ENCODE measurements at places on chromosomes 7 and 10.

- H3K27me3 ChIP-seq = no peaks in the 10 kb centered on the region
- DNase-seq = no peak
- no peak overlapping the region for H3K27ac ChIP-seq
- no peak overlapping the region for H3K4me3 ChIP-seq
These were observed 459.3 kb downstream of the HTR7 start for GRCh38 chr10:90398566-90398965.

DNA sequence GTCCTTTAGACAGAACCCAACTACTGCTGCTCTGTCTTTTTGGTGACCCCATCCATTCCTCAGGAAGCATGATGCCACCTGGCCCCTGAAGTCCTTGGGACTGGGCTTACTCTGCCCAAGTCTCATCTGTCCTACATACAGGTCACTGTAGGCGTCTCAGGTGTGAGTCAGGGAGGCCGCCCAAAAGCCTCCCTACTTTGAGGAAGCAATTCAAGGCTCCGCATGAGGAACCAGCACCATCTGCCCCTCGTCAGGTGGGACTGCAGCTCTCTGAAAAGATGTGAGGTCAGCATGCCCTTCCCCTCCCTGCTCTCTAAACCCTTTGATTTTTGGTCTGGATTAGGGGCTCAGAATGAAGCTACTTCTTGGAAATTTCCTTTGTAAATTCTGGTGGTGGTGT is 354.8 kb downstream of the CXCL12 start:
- DNase-seq = no peak
- H3K4me1 ChIP-seq = no peaks in the 10 kb centered on the region
- peaks cover 5% of the 10 kb centered on the region for H3K27me3 ChIP-seq
- no peaks in the 10 kb centered on the region for H3K36me3 ChIP-seq
- no peak overlapping the region for H3K27ac ChIP-seq
- H3K4me3 ChIP-seq = no peak overlapping the region

DNA sequence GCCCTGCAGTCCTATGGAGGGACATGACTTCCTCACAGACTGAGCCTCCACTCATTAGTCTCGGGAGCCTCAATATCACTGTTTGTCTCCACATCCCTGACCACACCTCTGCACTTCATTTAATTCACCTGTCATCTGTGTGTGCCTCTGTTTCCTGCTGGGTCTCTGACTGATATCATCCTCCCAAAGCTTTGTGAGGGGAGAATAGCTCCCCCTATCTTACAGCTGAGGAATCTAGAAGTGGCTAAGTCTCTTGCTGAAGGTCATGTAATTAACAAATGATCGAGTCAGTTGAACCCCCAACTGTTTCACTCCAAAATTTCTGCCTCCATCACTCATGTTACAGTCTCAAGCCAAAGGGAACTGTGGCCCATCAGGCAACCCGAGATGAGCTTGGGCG is 5.5 kb upstream of the CPXM2 start:
- H3K4me1 ChIP-seq = no peaks in the 10 kb centered on the region
- no peak overlapping the region for H3K27ac ChIP-seq
- no peak for DNase-seq
- peaks cover 3% of the 10 kb centered on the region for H3K27me3 ChIP-seq

DNA sequence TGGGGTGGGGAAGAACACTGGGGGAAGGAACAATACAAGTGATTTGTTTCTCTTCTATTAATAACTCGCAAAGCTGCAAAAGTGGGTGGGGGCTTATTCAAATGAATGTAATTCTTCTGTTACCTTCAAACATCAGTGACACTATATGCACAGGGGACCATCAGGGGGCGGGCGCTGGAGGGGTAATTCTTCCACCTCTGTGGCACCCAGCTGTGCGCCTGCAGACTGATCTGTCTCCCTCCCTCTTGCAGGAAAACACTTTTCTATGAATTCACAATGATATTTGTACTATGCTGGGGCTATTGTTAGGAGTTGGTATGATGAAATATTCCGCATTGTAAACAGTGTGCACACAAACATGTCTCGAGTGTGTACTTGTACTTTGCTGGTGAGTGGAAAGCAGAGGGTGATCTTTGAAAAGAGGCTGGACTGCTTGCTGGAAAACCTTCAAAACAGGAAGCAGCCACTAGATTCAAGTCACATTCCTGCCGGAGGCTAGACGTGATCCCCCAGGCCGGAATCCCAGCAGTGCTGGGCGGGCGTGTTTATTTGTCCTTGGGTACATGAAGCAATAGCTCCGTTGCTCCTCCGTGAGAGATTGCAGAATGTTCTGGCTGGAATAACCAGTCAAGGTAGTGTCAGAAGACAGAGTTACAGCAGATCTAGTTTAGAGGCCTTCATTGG is 15.8 kb upstream of the BNIP3 start:
- no peaks in the 10 kb centered on the region for H3K4me1 ChIP-seq
- H3K4me3 ChIP-seq = no peak overlapping the region
- no peak for DNase-seq
- no peaks in the 10 kb centered on the region for H3K27me3 ChIP-seq
- H3K36me3 ChIP-seq = no peaks in the 10 kb centered on the region

DNA sequence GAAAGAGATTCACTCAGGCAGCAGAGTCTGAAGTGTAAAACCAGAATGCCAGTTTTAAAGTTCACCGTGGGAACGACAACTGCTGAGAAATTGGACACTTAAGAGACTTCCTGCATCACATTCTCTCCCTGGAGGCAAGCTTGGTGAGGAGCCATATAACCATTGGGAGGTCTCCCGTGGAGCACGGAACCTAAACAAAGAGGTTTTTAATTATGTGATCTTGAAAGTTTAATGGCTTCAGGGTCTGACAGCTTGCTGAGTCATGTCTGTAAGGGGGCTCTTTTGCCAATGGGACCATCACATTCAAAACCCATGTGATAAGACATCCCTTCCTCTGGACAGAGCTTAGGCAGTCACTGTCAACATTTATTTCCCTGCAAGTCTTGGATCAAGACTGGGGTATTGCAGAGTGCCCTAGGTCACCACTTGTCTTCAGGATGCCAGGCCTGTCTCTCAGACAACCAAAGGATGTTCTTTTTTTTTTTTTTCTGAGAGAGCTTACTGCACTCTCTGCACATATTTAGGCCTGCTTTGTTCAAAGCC is 674.4 kb downstream of the TYW1 start:
- no peak overlapping the region for H3K4me3 ChIP-seq
- no peak for DNase-seq
- no peaks in the 10 kb centered on the region for H3K36me3 ChIP-seq
- H3K27me3 ChIP-seq = no peaks in the 10 kb centered on the region
- no peak overlapping the region for H3K27ac ChIP-seq

GRCh38 chr7:79868010-79868409 is 266.6 kb upstream of the GNAI1 start:
- peaks cover 9% of the 10 kb centered on the region for H3K4me1 ChIP-seq
- no peaks in the 10 kb centered on the region for H3K36me3 ChIP-seq
- DNase-seq = no peak
- no peak overlapping the region for H3K4me3 ChIP-seq

- no peak overlapping the region for H3K4me3 ChIP-seq
- H3K4me1 ChIP-seq = no peaks in the 10 kb centered on the region
- no peaks in the 10 kb centered on the region for H3K36me3 ChIP-seq
- H3K27ac ChIP-seq = no peak overlapping the region
- DNase-seq = no peak
- no peaks in the 10 kb centered on the region for H3K27me3 ChIP-seq
These were observed 135.8 kb upstream of the CXCL12 start for GRCh38 chr10:44520651-44521050.

- no peak overlapping the region for H3K4me3 ChIP-seq
- no peak for DNase-seq
These were observed 44.4 kb downstream of the PARP12 start for GRCh38 chr7:140018125-140019043.

GRCh38 chr7:37546677-37547076 is 98.0 kb upstream of the ELMO1 start:
- no peaks in the 10 kb centered on the region for H3K36me3 ChIP-seq
- no peaks in the 10 kb centered on the region for H3K27me3 ChIP-seq
- no peak overlapping the region for H3K27ac ChIP-seq
- H3K4me1 ChIP-seq = no peaks in the 10 kb centered on the region

DNA sequence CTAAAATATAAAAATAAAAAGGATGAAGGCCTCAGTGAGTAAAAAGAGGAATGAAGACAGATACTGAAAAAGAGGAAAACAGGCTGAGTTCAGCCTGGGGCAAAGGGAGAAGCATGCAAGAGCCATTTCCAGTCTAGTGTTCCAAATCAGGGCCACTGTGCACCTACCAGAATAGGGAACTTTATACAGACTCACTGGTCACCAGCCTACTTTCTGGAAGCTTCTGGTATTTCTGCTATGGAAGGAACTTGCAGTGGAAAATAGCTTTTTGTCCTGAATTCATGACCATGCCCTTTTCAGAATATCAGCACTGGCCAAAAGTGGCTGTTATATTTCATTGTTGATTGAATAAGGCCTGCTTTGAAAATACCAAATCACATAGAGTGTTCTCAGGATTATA is 28.8 kb downstream of the ABRAXAS2 start:
- no peak for DNase-seq
- peaks cover 90% of the 10 kb centered on the region for H3K36me3 ChIP-seq
- H3K4me1 ChIP-seq = no peaks in the 10 kb centered on the region
- H3K27ac ChIP-seq = no peak overlapping the region
- no peak overlapping the region for H3K4me3 ChIP-seq

GRCh38 chr7:50653981-50654425 is 88.8 kb upstream of the DDC start:
- H3K4me3 ChIP-seq = no peak overlapping the region
- no peak for DNase-seq
- peaks cover 39% of the 10 kb centered on the region for H3K27me3 ChIP-seq
- no peaks in the 10 kb centered on the region for H3K4me1 ChIP-seq
- no peak overlapping the region for H3K27ac ChIP-seq
- H3K36me3 ChIP-seq = no peaks in the 10 kb centered on the region

DNA sequence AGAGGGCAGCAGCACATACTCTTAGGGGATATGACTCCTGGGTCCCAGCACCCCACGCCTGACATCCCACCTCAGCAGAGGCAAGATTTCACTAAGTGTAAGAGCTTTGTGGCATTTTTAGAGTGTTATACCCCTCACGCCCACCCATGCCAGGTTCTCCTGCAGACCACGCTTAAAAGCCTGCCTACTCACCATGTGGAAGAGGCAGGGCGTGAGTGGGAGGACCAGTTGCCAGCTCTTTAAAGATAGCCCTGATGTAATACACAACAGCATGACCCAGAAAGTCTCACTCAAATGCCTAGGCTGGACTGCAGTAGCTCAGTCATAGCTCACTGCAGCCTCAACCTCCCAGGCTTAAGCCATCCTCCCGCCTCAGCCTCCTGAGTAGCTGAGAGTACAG is 44.4 kb upstream of the CELF2 start:
- H3K4me3 ChIP-seq = no peak overlapping the region
- DNase-seq = no peak

GRCh38 chr10:17472481-17473227 is 18.3 kb upstream of the ST8SIA6 start:
- H3K4me1 ChIP-seq = no peaks in the 10 kb centered on the region
- DNase-seq = no peak
- H3K27me3 ChIP-seq = peaks cover 2% of the 10 kb centered on the region
- H3K27ac ChIP-seq = no peak overlapping the region
- H3K4me3 ChIP-seq = no peak overlapping the region

DNA sequence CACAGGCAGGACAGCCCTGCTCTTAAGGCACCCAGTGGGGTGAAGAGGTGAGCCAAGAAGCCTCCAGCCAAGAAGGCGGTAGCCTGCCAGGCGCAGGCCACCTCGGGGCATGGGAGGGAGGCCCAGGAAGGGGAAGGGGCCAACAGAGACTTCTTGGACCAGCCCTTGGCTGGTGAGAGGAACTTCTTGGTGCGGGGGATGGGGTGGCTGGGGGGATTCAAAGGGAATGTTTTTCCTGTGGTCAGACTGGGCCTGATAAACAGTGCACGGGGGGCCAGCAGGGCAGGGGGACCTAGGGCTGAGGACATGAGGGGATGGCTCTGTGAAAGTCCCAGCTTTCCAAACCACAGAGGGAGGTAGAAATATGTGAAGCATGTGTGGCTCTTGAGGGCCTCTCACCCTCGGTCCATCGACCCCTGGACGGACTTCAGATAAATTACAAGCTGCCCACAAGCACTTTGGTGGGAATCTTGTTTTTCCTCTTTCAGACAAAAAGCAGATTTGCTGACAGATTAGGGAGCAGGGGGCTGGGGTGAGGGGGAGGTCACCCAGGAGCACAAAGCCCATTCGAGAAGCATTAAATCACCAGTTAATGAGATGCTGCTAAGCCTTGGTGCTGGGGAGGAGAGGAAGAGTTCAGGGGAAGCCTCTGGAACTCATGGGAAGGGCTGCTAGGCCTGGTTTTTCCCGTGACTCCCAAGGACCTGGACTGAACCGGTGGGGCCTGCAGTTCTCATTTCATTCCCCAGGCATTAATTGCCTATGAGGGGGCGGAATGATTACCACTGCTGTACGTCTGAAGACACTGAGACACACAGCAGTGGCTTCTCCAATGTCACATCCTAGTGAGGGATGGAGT is 11.3 kb downstream of the CRYGN start:
- DNase-seq = peak; percentile 42
- no peaks in the 10 kb centered on the region for H3K27me3 ChIP-seq

DNA sequence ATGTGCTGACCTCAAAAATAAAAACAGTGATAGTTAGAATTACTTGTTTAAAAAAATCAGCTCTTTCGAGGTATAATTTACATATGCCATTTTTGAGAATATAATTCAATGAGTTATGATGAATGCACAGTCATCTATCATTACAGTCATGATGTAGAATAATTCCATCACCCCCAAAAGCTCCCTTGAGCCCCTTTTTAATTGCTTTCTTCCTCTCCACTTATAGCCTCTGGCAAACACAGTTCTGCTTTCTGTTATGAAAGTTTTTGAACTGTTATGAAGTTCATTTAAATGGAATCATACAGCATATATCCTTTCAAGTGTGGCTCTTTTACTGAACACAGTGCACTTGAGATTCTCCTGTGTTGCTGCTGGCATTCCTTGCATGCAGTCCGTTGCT is 41.4 kb downstream of the PRTFDC1 start:
- H3K4me1 ChIP-seq = no peaks in the 10 kb centered on the region
- no peak for DNase-seq
- no peaks in the 10 kb centered on the region for H3K27me3 ChIP-seq
- H3K4me3 ChIP-seq = no peak overlapping the region

DNA sequence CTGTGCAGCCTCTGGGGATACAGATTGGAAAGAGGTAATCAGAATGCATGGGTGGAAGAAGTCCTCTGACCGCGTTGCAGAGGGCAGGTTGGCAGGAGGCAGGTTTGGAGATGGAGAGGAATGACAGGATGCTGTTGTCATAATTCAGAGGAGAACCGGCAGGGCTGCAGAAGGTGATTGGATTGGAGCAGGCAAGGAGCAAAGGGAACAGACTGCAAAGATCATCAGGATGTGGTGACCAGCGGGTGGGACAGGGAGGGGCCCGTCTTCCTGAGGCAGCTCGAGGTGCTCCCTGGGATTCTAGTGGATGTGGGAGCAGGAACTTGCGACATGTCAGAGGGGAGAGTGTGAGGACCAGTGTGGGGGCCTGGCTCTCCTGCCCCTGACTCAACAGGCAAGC is 78.5 kb upstream of the PPIF start:
- no peak overlapping the region for H3K27ac ChIP-seq
- no peak overlapping the region for H3K4me3 ChIP-seq
- H3K27me3 ChIP-seq = no peaks in the 10 kb centered on the region
- DNase-seq = no peak
- H3K36me3 ChIP-seq = peaks cover 6% of the 10 kb centered on the region

GRCh38 chr10:52343439-52343838 is 29.4 kb downstream of the DKK1 start:
- no peak overlapping the region for H3K4me3 ChIP-seq
- no peak overlapping the region for H3K27ac ChIP-seq
- DNase-seq = no peak
- no peaks in the 10 kb centered on the region for H3K27me3 ChIP-seq
- no peaks in the 10 kb centered on the region for H3K36me3 ChIP-seq
